ENCODE measurements at places on chromosomes 1 and 21. TPM values are rescaled to one million over a fixed set of nuclear protein-coding genes. Genes with fewer than 3 reads are reported as not detected.
A peak's percentile ranks its signal among the peaks of the same experiment; 100 is the strongest.

- DNase-seq: no peak
These were observed 60.8 kb upstream of the RBM34 start for GRCh38 chr1:235221653-235222375.

- DNase-seq: no peak
These were observed 10.0 kb downstream of the LAMC1 start for GRCh38 chr1:183033205-183033604.

- DNase-seq: no peak
These were observed 105.5 kb downstream of the LRIG2 start for GRCh38 chr1:113178522-113178921.

DNA sequence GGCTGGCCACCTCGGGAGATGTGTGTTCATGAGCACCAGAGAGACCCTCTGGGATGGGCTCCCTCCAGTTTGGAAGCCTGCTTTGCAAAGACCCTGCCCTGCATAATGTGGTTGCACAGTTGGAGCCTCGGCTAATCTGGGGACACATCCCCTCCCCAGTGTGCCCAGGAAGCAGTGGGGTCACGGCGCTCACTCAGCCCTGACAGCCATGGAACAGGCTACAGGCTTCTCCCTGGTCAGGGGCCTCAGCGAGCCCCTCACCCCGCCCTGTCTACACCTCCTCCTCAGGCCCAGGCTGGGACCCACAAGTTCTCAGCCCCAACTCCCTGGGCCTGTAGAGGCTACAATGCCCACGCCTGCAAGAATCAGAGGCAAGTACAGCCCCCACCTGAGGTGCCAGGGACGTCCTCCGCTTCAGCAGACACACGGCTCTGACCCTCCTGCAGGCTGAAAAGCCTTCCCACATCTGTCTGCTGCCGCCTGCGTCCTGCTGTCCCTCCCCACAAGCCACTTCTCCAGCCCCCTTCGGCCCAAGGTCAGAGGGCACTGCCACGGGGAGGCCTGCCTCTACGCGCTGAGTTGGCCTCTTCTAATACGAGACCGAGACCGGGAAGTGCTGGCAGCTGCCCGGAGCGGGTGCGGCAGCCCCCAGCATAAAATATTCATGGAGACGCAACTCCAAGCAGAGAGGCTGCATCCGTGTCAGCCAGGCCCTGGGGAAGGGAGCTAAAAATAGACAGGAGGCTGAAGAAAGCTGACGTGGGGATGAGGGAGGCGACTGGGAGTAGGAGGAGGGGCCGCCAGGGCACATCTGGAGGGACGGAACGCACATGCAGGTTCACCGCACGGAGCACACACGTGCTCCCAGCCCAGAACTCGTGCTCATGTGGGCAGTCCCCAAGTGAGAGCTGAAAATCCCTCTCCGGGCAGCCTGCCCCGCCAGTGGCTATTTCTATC, 15.2 kb upstream of the GPR153 start:
- DNase-seq: peak; percentile 76

GRCh38 chr1:27650539-27651175, 15.7 kb upstream of the FGR start:
- no peak for DNase-seq

DNA sequence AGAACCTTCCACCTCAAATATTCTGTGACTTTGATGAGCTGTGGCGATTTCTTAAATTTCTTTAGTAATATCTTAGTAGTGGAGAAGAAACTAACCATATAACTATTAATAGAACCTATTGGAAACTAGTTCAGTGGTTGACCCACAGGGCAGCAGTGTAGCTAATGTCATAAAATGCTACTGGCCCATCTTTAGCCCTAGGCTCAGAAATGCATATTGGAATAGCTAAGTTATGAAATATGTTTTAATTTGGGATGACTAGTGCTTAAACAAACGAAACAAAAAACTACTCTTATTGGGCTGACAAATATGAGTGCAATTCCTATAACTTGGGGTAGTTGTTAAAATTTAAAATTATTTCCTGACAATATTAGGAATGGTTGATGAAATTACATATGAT, 20.2 kb downstream of the MACO1 start:
- no peak for DNase-seq

DNA sequence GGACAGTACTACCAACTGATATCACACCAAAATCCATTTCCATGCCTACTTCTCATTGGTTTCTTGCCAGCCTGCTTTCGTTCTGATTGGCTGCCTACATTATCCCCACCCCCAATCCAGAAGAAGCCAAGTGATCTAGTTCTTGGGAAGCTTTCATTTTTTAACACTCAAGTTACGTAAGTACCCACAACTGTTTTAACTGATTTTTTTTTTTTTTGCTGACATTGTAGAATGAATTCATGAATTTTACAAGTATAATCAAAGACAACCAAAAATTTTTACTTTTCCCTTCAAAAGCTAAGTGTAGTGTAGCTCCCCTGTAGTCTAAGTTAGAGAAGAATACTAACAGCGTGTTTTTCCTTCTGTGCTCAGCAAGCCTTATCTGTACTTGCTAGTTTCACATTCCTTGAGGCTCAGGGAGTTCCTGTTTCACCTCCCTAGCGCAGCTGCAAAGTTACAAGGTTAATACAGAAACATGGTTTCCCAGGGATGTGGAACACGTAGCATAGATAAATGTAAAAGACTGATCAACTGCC, at the start of gene SLC9C2:
SLC9C2 (minus strand) TSS at position 17 of the 536 bp plus-strand sequence. CDS start 1,296 bp downstream, outside the sequence.
- DNase-seq: no peak

DNA sequence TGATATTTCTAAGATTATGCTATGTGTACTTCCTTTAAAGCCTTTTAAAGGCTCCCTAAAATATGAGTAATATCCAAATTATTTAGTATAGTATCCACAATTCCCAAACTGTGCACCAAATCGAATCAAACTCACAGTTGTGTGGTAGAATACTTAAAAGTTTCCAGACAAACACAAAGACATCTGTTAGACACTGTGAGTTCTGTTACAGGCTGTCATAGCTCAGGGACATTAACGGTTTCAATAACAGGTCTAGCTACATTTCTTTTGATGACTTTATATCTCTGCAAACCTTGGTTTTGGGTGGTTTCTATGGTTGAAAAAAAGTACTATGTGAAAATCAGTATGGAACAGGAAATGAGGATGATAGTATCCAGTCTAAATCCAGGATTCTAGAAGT, 36.9 kb upstream of the NEK7 start:
- DNase-seq: no peak

DNA sequence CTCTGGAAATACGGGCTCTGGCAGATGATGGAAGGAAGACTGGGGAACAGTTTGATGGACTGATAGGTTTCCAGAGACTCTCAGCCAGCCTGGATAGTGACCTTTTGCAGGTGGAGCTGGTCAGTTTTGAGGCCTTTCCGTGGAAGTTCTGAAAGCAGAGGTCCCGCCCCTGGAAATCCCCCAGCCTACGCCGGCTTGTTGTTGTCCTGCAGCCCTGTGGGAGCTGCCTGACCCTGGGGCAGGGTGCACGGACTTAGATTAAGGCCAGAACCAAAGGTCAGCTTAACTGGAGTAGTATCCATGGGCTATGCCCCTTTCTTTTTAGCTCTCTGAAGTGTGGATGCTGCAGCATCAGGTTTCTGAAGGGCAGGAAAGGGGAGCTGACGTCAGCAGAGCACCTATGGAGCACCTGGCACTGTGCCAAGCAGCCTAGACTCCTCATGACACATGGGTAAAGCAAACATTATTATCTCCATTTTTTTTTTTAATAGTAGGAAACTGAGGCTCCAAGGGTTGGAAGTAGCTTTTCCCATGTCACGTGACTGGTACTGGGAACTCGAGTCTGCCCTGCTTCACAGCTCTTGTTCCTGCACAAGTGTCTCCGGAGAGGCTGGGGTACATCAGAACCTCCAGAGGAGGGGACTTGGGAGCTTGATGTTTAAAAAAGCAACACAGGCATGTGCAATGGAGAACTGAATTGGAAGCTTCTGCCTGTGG, 38.5 kb downstream of the IER5 start:
- DNase-seq: peak; percentile 63

DNA sequence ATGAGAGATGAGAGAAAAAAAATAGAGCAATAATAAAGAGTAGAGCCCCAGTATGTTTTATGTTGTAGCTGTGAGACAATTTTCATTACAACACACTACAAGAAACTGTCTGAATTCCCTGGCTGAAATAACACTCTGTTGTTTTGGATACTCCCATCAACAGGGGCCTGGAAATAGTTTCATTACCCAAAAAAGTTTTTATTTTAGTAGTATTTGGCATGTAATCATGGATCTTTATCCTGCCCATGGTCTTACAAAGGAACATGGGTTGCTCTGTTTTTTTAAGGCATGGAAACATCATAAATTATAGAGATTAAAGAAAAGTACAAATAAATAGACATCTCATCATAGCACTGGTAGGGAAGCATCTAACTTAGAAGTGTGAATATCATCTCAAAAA, 56.3 kb downstream of the GNG12 start:
- DNase-seq: no peak

DNA sequence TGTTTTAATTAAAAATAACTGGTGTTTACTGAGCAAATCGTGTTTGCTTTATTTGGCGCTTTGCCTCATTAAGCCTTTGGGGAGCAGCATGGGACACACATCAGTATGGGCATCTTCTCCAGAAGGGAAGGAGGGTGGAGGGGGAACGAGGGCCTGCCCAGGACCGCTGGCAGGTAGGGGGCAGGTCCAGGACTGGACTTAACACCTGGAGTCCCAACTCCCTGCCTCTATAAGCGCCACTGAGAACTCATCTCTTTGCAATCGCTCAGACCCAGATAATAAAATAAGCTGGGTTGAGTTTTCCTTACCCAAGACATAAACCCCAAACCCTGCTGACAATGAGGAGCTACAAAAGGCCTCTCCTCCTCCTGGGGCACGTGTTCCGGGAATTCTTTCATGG, 15.1 kb downstream of the ABCG1 start:
- DNase-seq: no peak

The S100A7 gene
- not detected for total RNA-seq

The LRRC71 gene
- total RNA-seq: not detected

The LCE3D gene
- not detected for total RNA-seq

Measured in left colon (tissue), 2 donors.